ENCODE measurements at places on chromosomes 13 and 19.

DNA sequence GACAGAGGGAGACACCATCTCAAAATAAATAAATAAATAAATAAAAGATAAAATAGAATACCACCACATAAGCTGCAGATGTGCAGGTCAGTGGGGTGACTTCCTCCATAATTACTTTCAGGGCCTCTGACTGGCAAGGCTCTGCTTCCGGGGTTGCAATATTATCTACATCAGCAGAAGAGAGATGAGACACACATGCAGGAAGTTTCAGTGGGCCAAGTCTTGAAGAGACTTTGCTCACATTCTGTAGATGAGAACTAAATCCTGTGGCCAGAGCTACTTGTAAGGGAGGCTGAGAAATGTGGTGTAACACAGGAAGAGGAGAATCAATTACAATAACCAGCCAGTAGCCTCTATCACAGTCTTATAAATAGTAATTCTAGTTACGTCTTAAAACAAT lies 89.9 kb upstream of the MAB21L1 start:
- no peak for DNase-seq

DNA sequence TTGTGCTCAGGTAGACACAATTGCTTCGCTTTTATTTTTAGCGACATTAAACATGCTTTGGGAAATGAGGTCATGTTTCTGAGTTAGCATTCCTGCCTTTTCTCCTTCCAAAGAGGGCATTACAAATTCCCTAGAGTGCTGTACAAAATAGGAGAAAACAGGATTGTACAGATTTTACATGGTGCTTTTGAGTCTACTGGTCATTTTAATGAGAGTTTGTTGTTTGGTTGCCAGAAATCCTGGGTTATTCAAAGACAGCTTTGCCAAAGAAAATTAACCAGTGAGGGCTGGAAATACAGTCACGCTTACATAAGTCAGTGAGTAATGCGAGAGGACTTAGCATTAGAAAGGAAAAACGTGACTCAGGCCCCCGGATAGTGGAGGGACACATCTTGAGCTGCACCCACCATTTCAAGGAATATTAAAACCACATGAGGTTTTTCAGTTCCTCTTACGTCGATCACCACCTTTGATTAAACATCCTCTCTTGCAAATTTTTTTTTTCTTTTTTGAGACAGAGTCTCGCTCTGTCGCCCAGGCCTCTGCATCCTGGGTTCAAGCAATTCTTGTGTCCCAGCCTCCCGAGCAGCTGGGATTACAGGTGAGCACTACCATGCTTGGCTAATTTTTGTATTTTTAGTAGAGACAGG lies 55.4 kb downstream of the SACS start:
- DNase-seq: peak; percentile 99

GRCh38 chr13:103731959-103732358 lies 665.7 kb upstream of the SLC10A2 start:
- no peak for DNase-seq

DNA sequence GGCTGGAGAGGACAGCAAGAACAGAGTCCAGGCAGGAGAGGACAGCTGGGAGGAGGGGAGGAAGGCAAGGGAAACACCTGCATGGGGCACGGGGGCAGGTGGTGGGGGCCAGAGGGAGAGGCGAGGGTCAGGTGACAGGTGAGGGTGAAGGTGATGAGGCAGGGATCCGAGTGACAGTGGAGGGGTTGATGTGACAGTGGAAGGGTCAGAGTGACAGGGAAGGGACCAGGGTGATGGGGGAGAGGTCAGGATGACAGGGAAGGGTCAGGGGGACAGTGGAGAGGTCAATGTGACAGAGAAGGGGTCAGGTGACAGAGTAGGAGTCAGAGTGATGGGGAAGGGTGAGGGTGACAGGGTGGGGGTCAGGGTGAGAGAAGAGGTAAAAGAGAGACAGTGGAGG lies 29.1 kb downstream of the C19orf81 start:
- DNase-seq: no peak

- DNase-seq: no peak
Observed at GRCh38 chr13:111166882-111167675, 52.0 kb downstream of the ARHGEF7 start.

DNA sequence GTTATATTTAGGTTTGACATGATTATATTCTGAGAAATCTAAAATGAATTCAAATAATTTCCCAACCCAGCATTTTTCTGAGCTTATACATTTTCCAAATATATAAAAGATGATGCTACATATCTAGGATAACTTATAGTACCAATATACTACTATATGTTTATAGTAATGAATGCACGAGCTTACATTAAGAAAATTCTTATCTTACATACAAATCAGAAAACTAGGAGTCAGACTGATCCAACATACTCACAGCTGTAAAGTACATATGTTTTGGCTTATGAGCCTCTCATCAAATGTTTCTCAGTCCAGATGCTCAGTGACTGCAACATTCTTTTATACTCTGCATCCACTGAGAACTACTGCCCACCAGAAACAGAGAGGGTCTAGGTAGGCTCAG lies 491.3 kb upstream of the KLF12 start:
- peak; percentile 61 for DNase-seq

GRCh38 chr13:61387694-61388093 lies 28.0 kb downstream of the PCDH20 start:
- DNase-seq: no peak

- DNase-seq: no peak
Observed at GRCh38 chr13:61339054-61339621, 76.5 kb downstream of the PCDH20 start.

GRCh38 chr13:26762745-26763345 lies 2.3 kb upstream of the GPR12 start:
- no peak for DNase-seq

- DNase-seq: peak; percentile 16
Observed at GRCh38 chr13:32381539-32381938, 46.4 kb downstream of the N4BP2L1 start.

GRCh38 chr19:5586300-5587070 lies 18.7 kb upstream of the TINCR start:
- DNase-seq: no peak

DNA sequence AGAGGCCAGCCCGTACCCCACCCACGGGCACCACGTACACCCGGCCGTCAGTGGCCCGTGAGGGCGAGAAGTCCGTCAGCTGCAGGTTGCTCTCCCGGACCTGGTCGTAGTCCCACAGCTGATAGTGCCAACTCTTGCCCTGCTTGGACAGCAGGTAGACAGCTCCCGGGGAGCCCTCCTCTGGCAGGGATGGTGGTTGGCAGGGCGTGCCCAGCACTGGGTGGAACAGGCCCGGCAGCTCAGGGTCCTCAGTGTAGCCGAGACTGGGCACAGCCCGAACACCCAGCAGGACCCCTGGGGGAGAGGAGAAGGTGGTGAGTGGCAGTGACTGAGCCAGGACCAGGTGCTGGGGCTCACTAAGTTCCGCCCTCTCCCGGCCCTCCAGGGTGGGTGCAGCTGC lies 7.8 kb downstream of the ACTMAP start:
- DNase-seq: no peak

GRCh38 chr19:14167576-14168138 lies 31.3 kb upstream of the ASF1B start:
- no peak for DNase-seq

GRCh38 chr19:34327851-34328250 lies 37.1 kb upstream of the GPI start:
- DNase-seq: no peak

GRCh38 chr13:37700887-37701286 lies 102.3 kb upstream of the POSTN start:
- no peak for DNase-seq

DNA sequence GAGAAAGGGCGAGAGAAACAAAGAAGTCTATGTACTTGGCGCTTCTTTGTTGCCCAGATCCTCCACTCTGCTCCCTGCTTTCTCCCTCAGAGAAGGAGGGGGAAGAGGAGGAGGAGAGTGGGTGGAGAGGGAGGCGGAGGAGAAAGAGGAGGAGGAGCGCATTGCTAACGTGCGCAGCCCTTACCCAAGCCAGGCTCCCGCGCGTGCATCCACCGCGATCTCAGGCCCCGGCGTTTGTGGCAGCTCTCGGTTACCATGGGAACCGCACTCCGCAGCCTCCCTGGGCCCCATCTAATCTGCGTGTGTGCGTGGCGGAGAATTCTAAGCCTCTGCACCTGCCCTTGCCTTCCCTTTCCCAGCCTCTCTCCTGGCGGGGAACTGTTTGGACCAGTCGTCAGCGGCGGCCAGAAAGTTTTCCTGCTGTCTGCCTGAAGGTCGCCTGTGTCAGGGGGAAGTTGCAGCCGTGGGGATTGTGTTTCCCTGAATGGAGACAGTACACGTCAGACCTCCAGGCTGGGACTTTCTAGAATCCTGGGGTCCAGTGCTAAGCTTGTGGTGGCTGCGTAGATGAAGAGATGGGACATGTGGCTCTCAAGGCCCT lies at the start of gene ERICH6B:
Gene ERICH6B (minus strand): TSS at position 239 of the 601 bp plus-strand sequence. CDS start 18,734 bp downstream, outside the sequence.
- peak; percentile 30 for DNase-seq

DNA sequence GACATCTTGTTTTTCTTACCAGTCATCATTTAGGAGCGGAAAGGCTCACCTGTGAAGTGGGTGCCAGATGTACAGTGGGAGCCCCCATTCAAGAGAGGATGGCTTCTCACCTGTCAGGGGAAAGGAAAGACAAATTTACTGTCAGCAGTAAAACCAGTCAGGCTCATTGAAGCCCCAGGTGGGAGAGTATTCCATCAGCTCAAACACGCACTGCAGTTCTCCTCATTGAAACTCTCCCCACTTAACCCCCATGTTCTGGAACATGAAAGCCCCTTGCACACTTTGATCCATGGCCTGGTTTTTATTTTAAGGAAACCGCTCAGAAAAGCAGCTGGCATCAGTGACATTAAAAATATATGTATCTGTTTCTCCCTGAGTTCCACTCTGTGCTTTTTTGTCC lies 401.1 kb upstream of the ZNF507 start:
- no peak for DNase-seq

- no peak for DNase-seq
Observed at GRCh38 chr19:5487222-5487621, 32.0 kb downstream of the ZNRF4 start.

DNA sequence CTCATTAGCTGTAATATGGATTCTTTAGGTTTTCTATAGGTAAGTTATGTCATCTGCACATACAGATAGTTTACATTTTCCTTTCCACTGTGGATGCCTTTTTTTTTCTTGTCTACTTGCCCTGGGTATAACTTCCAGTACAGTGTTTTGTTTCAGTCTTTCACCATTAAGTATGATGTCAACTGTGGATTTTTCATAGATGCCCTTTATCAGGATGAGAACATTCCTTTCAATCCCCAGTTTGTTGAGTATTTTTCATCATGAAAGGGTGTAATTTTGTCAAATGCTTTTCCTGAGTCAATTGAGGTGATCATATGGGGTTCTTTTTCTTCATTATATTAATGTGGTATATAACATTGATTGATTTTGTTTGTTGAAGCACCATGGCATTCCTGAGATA lies 43.6 kb upstream of the SACS start:
- DNase-seq: peak; percentile 68

DNA sequence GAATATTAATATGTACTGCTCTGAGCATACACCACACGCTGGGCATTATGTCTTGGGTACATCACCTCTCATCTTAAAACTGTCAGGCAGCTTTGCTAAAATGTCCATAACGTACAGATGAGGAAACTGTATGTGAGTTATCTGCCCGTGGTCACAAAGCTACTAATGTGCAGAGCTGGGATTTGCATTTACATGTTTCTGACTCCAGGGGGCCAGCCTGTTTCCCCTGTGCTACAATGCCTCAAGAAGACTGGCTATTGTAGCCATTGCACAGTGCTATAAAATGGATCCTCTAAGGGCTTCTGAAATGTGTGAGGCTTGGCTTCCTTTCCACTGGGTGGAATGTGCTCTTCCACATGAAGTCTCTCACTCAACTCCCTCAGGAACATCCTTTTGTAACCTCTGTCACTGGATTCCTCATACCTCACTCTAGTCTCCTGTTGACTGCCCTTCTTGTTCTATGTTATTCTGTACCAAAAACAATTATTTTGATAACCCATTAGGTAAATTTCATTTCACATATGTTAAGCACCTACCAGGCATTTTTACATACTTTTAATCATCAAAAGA lies 95.6 kb upstream of the HTR2A start:
- peak; percentile 24 for DNase-seq

DNA sequence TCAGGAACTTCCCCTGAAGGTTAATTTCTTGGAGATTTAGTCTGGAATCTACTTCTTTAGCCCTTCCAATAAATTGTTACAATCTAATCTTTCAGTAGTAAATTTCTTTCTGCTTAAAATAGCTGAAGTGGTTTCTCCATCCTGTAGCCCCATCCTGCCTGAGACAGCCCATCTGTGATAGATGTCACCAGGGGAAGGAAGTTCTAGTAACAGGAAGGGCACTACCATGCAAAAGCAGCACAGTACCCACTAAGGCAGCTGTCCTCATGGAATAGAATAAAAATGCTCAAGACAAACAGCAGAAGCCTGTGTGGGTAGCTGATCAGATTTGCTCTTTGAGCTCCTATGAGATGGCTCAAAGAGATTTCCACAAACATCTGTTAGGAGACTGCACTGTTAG lies 1036.5 kb downstream of the SLITRK5 start:
- no peak for DNase-seq

GRCh38 chr19:37505958-37506386 lies 767 bp upstream of the ZNF793 start:
- no peak for DNase-seq

DNA sequence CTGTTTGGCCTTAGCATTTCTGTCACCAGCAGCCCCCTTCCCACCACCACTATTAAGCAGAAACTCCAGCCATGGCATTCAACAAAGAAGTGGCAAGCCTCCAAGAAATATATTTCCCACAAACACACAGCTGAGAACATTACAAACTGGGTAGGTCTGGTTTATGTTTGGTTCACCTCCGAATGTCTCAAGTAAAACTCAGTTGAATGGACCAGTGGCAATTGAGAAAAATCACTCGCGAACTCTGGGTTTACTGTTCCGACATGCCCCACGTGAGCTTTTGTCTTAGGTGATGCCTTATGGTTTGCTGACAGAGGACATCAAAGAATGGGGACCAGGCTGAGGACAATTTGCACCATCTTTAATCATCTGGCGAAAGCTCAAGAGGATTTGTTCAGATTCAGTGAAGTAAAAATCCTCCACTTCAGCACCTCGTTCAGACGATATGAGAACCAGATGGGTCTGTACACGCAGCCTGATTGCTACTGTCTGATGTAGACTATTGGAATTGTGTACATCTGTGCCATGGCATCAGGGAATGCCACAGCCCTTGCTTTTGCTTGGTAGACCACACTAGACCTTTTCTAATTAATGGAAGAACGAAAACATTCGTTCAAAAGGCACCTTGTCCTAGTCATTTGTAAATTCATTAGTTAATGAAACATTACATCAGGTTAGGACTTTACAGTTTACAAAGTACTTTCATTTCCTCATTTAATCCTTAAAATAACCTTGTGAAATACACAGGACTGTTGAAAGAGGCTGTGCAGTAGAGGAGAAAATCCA lies 59.4 kb downstream of the SLC10A2 start:
- no peak for DNase-seq

DNA sequence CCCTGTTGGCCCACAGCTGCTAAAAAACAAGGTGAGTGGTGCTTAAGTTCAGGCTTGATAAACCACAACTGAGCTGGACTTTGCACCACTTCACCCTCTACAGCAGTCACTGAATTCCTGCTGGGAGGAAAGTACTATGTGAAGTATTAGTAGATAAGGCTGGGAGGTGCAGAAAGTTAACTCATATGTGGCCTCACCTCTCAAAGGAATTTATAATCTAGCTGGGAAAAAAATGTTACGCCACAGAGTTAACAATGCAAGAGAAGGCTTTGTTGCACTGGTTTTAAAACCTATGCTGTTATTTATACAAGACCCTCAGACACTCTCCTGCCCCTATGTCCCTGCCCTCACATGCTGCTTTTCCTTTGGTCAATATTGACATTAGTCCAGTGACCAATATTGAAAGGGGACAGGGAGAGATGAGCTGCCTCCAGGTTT lies 60.9 kb downstream of the LIG4 start:
- DNase-seq: no peak

GRCh38 chr13:36166046-36166445 lies 34.9 kb upstream of the DCLK1 start:
- peak; percentile 51 for DNase-seq

GRCh38 chr19:6464070-6464873 lies at the start of gene CRB3:
Gene CRB3, plus strand, starts transcription at chr19:6464271. Its CDS starts 431 bp downstream, at chr19:6464702.
- no peak for DNase-seq
